ENCODE measurements at places on chromosomes 11 and 22.
A peak's percentile ranks its signal among the peaks of the same experiment; 100 is the strongest.

GRCh38 chr11:66904561-66904960, 47.7 kb downstream of the LRFN4 start:
- DNase-seq = no peak

DNA sequence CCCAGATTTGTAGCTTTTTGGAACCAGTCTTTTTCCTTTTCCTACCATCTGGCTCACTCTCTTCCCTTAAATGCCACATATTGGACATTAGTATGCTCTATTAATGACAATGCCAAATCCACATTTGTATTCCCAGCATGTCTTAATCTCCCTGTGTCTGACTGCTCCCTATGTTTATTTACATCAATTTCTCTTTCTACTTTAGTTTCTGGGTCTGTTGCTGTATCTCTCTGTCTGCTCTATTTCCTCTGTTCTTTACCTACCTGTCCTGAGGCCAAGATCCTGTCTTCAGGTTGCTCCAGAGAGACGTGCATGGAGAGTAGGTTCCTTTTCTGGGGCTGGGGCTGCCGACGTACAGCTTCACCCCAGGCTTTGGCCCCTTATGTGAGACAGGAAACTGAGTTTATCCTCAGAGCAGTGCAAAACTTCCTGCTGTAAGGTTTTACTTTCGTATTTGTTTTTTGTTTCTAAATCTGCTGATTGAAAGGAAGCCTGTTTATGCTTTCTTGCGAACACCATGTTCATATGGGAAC, 25.6 kb downstream of the OR2AG2 start:
- peak; percentile 42 for DNase-seq

DNA sequence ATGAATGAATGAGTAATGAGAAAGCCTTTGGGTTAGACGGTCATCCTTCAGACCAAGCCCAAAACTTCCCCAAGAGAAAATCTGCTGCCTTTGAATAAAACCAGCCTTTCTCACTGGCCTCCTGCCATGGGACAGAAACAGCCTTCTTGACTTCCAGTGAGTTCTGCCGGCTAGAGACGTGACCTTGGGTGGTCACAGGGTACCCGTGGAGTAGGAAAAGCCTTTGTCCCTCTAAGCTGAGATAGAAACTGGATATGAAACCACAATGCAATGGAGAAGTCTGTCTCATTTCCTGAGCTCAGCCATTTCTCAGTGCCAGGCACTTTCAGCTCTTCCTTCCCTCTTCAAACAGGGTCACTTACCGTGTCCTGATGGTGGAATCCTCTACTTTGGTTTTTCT, 21.2 kb upstream of the YWHAH start:
- DNase-seq = no peak

- no peak for DNase-seq
Measured at GRCh38 chr11:108854346-108854745, 189.5 kb downstream of the DDX10 start.

GRCh38 chr22:37581504-37581903, 1.6 kb upstream of the LGALS2 start:
- DNase-seq = no peak

DNA sequence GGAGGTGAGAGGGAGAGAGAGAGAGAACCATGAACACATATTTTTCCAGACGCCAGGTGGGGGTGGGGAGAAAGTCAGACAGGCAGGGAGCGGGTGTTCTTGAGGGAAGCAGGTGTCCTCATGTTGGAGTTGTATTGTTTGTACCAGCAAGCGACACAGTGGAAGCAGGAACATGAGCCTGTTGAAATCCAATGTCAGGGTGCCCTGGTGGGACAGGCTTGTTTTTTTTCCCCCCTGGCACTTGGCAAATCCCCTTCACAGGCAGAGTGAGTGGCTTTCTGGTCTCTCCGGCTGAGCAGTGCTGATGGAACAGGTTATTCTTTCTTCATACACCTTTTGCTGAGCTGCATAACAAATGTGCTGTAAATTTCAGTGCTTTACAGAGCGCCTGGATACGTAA, 125.6 kb downstream of the GRIK4 start:
- DNase-seq = no peak

- no peak for DNase-seq
Measured at GRCh38 chr11:12388173-12388572, 10.8 kb downstream of the PARVA start.

GRCh38 chr11:124745270-124745834, 5.6 kb downstream of the NRGN start:
- no peak for DNase-seq

DNA sequence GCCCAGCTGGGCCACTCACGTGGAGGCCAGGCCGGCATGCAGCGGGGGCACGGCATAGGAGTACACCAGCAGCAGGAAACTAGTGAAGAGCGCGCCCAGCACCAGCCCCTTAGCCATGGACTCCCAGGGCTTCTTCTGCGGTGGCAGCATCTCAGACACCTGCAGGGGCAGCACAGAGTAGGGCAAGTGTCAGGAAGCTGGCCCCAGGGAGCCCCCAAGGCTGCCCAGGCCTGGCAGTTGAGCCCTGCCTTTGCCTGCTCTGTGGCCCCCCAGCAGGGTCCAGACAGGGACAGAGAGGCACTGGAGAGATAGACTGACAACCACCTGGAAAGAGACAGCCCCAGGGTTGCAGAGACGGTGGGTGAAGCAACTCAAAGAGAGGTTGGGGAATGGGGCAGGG, 10.7 kb upstream of the SEC14L6 start:
- no peak for DNase-seq

DNA sequence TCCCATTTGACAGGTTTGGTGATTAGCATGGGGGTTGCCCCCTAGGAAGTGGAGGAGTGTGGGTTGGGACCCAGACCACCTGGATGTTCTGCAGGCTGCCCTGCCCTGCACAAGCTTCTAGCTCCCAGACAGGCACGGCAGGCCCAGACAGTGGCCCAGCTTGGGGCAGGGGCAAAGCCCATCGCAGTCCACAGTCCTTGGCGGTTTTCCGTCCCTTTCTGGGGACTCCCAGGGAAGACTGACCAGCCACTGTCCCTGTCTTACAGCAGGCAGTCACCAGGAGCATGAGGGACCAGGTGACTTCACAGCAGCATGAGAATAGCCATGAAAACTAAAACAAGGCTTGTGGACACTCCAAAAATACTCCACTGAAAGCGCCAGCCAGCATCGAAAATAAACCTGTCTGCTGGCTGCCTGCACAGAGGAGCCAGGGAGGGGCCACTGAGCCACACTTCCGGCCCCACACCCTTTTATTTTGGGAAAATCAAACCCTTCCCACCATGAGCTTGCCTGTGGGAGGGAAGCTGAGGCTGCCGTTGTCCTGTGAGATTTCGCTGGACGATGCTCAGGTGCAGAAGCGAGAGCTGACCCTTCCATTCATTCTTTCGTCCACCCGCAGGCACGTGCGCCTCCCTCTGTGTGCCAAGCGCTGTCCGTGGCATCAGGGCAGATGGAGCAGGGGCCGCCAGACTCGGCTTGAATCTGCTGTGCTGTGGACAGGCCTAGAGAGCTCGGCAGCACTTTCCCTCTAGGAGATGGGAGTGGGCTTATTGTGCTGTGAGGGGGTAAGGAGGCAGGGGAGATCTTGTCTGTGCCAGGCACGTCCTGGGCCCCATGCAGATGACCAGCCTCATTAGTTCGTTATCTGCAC, 28.0 kb downstream of the FADD start:
- no peak for DNase-seq

GRCh38 chr11:15493066-15493465, 378.3 kb downstream of the INSC start:
- no peak for DNase-seq

DNA sequence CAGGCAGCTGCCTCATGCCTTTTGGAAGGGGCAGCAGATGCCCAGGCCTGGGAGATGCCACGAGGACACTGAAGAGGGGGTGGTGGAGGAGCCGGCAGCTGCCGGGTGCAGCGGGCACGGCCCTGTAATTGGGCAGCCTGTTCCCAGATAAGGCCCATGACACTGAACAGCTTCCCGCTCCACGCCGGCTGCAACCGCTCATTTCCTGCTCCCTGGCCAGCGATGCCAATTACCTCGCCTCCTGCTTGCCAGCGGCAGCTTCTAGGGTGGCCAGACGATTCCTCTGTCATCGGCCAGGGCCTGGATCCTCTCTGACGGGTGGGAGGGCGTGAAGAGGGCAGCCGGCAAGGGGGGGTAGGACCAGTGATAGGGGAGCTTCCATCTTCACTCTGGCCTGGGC, 22.8 kb downstream of the FLRT1 start:
- DNase-seq = no peak

DNA sequence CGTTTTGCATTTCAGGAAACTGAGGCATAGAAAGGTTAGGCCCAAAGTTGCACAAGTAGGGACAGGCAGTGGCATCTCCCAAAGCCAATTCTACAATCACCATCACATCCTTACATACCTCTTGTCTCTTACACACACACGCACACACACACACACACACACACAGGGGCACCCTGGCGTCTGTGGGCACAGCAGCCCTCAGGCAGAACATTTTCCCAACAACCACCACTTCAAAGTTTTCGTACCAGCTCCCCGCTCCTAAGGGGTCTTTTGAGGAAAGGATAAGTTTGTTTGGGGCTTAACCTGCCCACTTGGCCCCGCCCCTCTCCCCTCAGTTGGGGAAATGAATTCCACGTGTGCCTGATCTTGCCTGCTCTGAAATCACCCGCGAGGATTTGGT, 14.7 kb upstream of the LRRC32 start:
- DNase-seq = no peak

DNA sequence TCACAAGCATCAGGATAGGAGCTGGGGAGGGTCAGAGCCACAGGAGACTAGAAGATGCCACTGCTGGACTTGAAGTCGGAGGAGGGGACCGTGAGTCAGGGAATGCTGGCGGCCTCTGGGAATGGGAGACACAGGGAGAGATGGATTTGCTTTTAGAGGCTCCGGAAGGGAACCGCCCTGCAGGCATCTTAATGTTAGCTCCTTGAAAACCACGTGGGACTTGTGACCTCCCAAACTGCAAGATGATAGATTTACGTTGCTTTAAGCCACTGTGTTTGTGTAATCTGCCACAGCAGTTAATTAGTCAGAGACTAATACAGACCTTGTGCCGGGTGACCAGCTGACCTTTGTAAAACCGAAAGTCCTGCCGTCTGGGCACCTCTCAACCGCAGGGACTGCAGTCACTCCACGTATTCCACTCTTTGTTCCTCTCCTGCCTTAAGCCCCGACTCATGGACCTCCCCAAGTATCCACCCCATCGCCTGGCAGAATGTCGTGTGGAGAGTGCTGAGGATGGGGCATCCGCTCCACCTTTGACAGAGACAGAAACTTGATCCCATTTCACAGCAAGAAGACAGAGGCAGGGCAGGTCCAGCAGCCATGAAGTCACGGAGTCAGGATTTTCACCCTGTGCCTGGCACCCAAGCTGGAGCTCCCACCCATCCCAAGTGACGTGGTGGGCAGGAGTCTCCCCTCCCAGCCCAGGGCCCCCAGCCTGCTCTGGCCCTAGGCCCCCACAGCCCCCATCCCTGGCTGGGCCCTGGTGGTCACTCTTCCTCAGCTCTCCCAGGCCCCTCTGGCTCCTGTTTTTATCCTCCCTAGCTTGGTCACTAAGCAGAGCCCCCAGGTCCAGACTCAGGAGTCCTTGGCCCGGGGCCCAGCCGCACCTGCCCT, 19.4 kb upstream of the CTSD start:
- no peak for DNase-seq

DNA sequence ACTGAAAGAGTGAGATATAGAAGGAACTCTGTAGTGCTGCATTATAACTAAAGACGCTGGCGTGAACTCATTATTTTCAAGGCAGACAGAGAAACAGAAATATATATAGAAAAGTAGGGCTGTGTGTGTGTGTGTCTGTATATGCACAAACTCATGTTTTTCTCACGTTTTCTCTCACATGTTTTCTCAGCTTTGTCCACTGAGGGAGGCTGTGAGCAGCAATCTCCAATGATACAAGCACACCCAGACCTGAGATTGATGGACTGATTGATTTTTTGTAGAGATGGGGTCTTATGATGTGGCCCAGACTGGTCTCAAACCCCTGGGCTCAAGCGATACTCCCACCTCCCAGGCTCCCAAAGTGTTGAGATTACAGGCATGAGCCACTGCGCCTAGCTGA, 122.5 kb downstream of the SERGEF start:
- no peak for DNase-seq

GRCh38 chr11:15918674-15919073, 437.7 kb downstream of the SOX6 start:
- no peak for DNase-seq

DNA sequence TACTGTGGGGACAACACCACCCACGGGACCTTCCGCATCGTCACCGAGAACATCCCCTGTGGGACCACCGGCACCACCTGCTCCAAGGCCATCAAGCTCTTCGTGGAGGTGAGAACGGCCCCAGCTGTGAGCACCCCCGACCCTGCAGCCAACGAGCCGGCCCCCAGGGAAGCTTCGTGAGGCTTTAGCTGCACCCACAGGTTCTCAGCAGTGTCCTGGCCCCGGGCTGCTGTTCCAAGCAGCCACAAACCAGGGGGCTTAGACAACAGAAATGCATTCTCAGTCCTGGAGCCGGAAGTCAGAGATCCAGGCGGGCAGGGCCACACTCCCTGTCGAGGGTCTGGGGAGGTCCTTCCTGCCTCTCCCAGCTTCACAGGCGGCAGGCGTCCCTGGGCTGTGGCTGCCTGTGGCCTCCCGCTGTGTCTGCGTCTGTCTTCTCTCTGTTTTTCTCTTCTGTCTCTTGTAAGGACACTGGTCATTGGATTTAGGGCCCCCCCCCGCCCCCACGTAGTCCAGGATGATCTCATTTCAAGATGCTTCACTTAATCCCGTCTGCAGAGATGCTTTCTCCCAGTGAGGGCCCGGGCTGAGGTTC, 12.5 kb downstream of the MUC5B start:
- DNase-seq = no peak

GRCh38 chr11:62680825-62681240, 2.0 kb upstream of the UBXN1 start:
- DNase-seq = peak; percentile 33
